ENCODE measurements at places on chromosomes 12 and 14. TPM values are rescaled to one million over a fixed set of nuclear protein-coding genes. Genes with fewer than 3 reads are reported as not detected.

GNB3 gene
- total RNA-seq = 0.48 TPM

ZNF385A gene
- 0.77 TPM for total RNA-seq

SIX4 gene
- total RNA-seq = not detected

TAS2R8 gene
- not detected for total RNA-seq

CARMIL3 gene
- 1.5 TPM for total RNA-seq

COX8C gene
- not detected for total RNA-seq

SOX5 gene
- 0.18 TPM for total RNA-seq

PNP gene
- 181 TPM for total RNA-seq

VRTN gene
- total RNA-seq = not detected

FBXO33 gene
- 19.4 TPM for total RNA-seq

OTUB2 gene
- total RNA-seq = 1.1 TPM

AP5M1 gene
- 44.2 TPM for total RNA-seq

NEUROD4 gene
- total RNA-seq = not detected

OAS1 gene
- 4.5 TPM for total RNA-seq

VCPKMT gene
- total RNA-seq = 19.9 TPM

PAPOLA gene
- total RNA-seq = 186 TPM

Data from CD8-positive, alpha-beta memory T cell (primary cell).